CD4-positive, alpha-beta T cell treated with Interleukin-21 for 1 hour (primary cell): ENCODE measurements at places on chromosomes 2 and 18.

GRCh38 chr18:26056291-26056690, 34.1 kb downstream of the SS18 start:
- DNase-seq = no peak

GRCh38 chr2:235619544-235619943, 125.7 kb downstream of the AGAP1 start:
- DNase-seq = no peak

- no peak for DNase-seq
These were observed 113.7 kb downstream of the OSR1 start for GRCh38 chr2:19244460-19245363.

DNA sequence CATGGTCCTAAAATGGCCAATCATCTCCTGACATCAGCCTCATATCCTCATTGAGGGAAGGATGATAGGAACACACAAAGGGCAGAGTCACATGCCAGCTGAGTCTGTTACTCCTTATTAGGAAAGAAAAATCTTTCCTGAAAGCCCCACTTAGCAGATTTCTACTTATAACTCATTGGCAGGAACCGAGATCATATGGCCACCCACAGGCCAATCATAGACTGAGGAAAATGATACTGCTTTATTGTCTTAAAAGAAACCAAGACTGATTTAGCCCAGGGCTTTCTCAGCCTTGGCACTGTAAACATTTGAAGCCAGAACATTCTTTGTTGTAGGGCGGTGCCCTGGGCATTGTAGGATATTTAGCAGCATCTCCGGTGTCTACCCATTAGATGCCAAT, 18.7 kb downstream of the GKN2 start:
- no peak for DNase-seq

DNA sequence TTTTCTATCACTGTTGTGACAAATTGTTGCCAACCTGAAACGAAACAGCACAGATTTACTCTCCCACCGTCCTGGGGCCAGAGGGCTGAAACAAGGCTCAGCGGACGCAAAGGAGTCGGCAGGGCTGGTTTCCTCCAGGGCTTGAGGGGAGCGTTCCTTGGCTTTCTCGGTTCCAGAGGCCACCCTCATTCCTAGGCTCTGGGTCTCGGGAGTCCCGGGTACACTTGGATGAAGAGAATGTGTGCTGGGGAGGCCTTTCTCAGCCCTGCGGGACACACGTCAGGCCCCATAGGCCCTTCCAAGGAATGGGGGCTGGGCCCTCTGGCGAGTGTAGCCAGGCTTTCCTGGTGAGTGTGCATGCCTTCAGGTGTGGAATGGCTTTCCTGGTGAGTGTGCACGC, 287.3 kb upstream of the HS6ST1 start:
- no peak for DNase-seq

GRCh38 chr2:233362742-233363141, 8.4 kb downstream of the DGKD start:
- no peak for DNase-seq

GRCh38 chr2:179440642-179441251, 176.1 kb upstream of the SESTD1 start:
- DNase-seq = peak; percentile 29

DNA sequence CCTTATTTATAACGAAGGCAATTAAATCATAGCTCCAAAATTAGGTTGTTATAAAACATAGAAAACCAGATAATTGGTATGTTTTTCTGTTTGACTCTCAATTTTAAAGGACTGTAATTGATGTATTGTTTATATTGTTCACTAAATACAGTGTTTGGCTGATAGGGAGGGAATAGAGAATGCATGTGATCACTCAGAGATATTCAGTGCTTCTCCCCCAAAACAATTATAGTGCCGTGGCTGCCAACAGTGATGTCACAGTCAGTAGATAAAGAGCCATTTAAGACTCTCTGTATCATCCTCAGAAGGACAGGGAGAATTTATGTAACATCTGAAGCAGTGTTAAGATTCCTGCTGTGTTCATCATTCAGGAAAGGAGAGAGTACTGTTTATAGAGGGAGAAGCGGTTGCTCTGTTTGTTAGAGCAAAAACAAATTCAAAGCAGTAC, 69.6 kb downstream of the PHLPP1 start:
- no peak for DNase-seq

GRCh38 chr2:149084924-149085795, 46.7 kb downstream of the LYPD6B start:
- no peak for DNase-seq

- no peak for DNase-seq
These were observed 46.5 kb upstream of the EPG5 start for GRCh38 chr18:46013484-46014189.

DNA sequence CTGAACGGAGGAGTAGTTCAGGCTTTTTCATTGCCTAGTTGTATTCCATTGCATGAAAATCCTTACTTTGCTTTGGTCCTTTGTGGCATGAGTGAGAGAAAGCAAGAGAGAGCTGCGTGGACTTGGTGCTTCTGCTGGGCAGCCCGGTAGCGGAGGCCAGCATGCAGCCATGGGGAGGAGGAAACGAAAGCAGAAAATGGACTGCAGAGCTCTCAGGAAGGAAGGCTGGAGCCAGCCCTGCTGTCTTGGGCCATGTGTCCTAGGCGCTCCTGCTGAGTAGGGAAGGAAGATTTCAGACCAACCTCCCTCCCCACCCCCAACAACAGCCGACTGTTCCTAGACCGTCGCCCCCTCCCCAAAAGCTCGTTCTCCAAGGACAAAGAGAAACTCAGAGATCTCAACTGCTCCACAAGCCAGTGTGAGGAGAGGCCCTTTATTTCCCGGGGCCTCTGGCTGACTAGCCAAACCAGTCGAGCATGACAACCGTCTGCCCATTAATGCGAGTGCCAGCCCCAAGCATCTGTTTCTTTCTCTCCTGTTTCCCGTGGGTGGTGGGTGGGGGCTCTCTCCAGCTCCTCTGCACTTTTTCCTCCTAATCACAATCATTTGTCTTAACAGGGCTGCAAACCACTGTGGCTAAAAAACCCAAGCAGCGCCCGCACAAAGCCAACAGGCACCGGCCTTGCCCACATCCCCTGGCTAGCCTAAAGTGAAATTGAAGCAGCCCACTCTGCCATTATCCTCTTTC, 66.8 kb upstream of the FZD7 start:
- DNase-seq = no peak

DNA sequence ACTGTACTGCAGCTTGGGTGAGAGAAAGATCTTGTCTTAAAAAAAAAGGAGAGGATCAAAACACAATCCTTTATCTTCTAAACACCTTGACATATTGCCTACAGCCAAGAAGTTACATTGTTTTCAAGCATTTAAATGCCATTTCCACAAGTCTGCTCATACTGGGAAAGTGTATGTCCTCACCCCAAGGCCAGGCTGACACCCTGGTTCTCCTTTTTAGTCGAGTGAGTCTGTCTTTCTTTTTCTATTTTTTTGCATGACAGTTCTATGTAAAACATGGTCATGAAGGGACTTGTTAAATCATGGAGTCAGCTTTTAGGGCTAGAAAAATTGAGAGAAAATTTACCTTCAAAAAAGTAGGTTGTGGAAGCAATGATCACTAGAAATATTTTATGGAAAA, 233.3 kb downstream of the FAM210A start:
- no peak for DNase-seq

GRCh38 chr2:11866358-11867335, 120.2 kb downstream of the LPIN1 start:
- DNase-seq = no peak

DNA sequence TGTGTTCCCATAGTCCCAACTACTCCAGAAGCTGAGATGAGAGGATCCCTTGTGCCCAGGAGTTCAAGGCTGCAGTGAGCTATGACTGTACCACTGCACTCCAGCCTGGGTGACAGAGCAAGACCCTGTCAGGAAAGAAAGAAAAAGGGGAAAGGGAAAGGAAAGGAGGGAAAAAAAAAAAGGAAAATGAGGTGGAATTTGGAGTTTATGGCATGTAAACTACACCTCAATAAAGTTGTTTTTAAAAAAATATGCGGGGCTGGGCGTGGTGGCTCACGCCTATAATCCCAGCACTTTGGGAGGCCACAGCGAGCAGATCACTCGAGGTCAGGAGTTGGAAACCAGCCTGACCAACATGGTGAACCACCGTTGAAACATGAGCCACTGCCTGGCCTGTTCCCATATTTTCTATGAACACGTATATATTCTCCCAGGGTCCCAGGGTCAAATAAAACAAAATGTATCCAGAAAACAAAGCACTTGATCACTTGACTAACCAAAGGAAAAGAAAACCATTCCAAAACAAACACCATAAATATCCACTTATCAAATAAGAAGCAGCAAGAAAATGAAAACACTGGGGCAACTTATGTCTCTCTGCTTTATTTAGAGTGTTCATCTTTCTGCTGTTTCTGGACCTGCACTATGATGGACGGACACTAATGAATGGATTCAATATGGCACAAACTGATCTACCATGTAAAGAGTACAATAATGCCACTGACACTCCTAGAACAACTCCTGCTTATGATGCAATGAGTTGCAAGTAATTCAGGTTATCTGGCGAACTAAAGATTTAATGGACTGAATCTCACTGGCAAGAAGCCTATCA, 56.8 kb downstream of the ASXL2 start:
- no peak for DNase-seq

DNA sequence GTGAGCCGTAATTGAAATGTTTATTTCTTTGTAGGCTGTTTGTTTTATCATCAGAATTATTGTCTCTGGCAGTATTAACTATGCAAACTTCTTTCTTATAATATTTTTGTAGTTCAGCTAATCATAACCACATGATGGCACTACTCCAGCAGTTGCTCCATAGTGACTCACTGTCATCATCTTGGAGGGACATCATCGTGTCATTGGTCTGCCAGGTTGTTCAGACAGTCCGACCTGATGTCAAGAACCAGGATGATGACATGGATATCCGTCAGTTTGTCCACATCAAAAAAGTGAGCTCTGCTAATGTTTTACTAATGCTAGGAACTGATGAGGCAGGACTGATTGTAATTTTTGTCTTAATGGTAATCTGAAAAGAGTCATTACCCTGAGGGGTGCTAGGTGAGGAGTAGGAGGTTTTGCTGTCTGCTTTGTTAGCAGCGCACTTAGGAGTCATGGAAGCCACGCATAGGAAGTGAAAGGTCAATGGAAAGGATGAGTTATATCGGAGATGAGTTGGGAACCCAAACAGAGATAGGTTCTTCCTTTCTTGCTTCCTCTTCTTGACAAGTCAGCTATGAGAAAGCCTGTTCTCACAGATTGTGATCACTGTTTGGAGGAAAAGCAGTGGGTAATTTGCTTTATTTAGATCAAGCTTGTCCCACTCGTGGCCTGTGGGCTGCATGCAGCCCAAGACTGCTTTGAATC, 49.2 kb downstream of the PIKFYVE start:
- no peak for DNase-seq

DNA sequence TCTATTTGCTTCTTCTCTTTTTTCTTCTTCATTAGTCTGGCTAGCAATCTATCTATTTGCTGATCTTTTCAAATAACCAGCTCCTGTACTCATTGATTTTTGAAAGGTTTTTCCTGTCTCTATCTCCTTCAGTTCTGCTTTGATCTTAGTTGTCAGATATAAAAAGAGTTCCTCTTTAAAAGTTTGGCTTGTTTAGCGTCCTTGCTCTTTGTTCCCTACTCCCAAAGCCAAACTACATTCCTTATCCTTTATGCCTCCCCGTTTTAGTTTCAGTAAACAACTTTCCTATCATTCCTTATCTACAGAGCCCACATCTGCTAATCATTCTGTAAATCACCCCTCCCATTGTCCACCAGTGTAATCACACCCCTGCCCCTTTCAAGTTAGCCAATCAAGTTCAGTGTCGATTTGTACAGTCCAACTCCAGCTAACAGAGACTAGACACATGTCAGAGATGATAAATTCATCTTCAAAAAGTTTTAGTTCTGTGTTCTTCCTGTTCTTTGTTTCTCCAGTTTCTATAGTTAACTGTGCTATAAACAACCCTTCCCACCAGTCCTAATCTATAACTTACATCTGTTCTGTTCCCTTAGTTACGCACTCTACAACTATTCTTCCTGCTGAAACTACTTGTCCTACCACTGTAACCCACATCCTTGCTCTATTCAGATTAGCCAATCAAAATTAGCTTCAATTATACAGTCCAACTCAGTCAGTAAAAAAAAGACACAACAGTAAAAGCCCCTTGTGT, 44.4 kb downstream of the TFPI start:
- DNase-seq = peak; percentile 2

- no peak for DNase-seq
These were observed 28.5 kb upstream of the NAPG start for GRCh38 chr18:10497206-10497749.

GRCh38 chr2:211344289-211344688, 787.9 kb downstream of the CPS1 start:
- DNase-seq = no peak

DNA sequence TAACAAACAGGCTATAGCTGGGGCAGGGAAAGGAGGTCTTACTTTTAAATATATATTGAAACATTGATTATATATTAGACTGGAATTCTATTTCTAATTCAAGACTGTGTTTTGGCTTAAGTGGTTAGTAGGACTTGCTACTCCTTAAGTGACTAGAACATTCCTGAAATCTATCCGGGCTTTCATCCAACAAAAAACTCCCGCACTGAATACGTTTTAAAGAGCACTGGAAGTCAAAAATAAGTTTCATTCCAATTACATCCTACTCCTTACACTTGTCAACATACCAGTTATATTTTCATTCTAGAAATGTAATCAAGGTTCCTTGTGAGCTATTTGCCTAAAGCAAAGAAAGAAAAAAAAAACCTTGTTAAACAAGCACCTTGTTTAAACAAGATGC, 204.6 kb downstream of the SP3 start:
- no peak for DNase-seq

DNA sequence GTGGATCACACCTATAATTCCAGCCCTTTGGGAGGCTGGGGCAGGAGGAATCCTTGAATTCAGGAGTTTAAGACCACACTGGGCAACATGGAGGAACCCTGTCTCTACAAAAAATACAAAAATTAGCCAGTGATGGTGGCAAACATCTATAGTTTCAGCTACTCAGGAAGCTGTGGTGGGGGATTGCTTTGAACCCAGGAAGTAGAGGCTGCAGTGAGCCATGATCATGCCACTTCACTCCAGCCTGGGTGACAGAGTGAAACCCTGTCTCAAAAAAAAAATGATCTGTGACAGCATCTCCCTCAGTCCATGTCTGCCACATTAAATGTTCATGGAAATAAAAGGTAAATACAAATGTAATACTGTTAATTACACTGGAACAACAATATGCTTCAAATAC, 121.4 kb upstream of the COL5A2 start:
- DNase-seq = peak; percentile 62

DNA sequence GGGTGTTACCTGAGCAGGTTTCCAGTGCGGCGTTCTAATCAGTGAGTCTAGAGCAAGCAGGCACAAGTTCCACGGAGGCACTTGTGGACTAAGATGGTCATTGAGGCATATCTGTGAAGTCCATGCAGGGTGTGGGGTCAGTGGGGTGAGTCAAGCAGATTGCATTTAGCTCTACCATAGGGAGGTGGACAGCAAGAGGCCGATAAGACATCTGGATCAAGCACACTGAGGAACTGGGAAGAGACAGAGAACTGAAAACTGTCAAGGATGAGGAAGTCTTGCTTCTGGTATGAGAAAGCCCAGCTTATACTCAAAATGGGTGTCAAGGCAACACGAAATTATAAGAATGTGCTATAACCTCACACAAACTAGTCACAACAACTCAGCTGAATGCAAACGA, 61.2 kb upstream of the SLC39A10 start:
- DNase-seq = peak; percentile 7

GRCh38 chr2:80330527-80331450, 26.2 kb upstream of the LRRTM1 start:
- no peak for DNase-seq

GRCh38 chr2:120470041-120470965, 124.4 kb downstream of the INHBB start:
- no peak for DNase-seq
